ENCODE measurements at places on chromosomes 13 and 19. TPM values are rescaled to one million over a fixed set of nuclear protein-coding genes. Genes with fewer than 3 reads are reported as not detected.

DNA sequence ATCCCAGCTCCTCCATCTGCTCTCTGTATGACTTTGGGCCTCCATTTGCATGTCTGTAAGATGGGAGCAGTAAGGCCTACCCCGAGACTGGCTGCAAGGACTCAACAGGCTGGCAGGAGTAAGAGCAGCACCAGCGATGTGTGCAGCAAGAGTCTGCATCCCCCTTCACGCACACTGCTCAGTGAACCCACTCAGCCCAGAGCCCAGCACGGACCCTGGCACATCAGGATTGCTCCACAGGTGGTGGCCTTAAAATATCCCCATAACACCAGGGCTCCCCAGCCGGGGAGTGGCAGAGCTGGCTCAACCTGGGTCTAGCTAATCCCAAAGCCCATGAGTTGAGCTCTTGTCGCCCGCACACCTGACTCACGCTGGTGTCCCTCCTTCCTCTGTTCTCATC, 23.4 kb downstream of the VRK3 start:
- no peak overlapping the region for H3K27ac ChIP-seq
- H3K36me3 ChIP-seq: peaks cover 72% of the 10 kb centered on the region
- H3K4me3 ChIP-seq: no peak overlapping the region
- H3K4me1 ChIP-seq: peaks cover 31% of the 10 kb centered on the region
- H3K27me3 ChIP-seq: no peaks in the 10 kb centered on the region
- DNase-seq: no peak

- H3K36me3 ChIP-seq: no peaks in the 10 kb centered on the region
- H3K27me3 ChIP-seq: peaks cover 2% of the 10 kb centered on the region
- H3K4me3 ChIP-seq: no peak overlapping the region
- DNase-seq: no peak
Measured at GRCh38 chr13:110010404-110011138, 224.2 kb upstream of the IRS2 start.

The GIPC1 gene
- 39.2 TPM for total RNA-seq

The SLITRK6 gene
- total RNA-seq: not detected

GRCh38 chr19:11813703-11814028, 407 bp upstream of the ZNF440 start:
- H3K27me3 ChIP-seq: no peaks in the 10 kb centered on the region
- H3K27ac ChIP-seq: peak overlapping the region; percentile 71
- peak overlapping the region; percentile 88 for H3K4me3 ChIP-seq
- H3K36me3 ChIP-seq: peaks cover 48% of the 10 kb centered on the region

The KANK2 gene
- 6.5 TPM for total RNA-seq
